ENCODE measurements at places on chromosomes 2 and 18.
A peak's percentile ranks its signal among the peaks of the same experiment; 100 is the strongest.

DNA sequence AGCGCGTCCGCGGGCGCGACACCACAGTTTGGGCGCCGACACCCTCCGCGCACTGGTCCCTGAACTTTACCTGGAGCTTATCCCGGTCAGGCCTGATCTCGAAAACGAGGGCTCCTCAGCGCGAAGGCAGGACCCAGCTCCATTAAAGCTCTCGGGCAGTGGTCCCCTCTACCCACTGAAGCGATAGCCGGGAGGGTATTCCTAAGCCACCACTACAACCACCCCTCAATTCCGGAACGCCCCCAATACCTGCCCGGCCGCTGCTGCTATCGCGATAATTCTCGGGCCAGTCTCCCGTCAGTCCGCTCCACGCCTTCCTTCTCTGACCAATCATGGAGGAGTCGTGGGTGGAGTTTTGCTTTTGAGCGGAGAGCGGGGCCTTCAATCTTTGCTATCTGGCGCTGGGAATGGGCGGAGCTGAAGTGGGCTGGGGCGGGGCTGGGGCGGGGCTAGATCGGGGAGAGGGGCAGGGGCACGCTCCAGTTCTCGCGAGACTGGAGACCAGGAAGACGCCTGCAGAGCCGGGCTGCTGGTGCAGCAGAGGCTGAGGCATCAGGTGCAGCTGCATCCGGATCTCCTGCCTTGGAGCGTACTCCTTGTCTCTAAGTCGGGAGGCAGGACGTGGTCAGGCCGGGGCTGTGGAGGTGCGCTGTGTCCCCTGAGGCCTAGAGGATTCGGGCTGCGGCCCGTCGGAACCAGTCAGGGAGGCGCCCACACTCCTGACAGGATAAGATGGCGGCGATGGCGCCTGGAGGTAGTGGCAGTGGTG, at the start of the genes PIGN and RELCH:
Gene PIGN (minus strand): TSS at position 283 of the 769 bp plus-strand sequence. CDS start 25,703 bp downstream, outside the sequence.
Gene RELCH (plus strand): TSS at position 482 of the 769 bp plus-strand sequence. CDS start 251 bp downstream, at position 733.
- DNase-seq, result peak; percentile 99

GRCh38 chr2:122433123-122433754, 677.8 kb downstream of the TSN start:
- DNase-seq, result no peak

- no peak for DNase-seq
These were observed 15.3 kb downstream of the SH3RF3 start for GRCh38 chr2:109144271-109144670.

- no peak for DNase-seq
These were observed at the start of gene TUBA3D for GRCh38 chr2:131475831-131476230. TUBA3D (plus strand) TSS chr2:131476119; CDS start chr2:131476200, 81 bp downstream.

DNA sequence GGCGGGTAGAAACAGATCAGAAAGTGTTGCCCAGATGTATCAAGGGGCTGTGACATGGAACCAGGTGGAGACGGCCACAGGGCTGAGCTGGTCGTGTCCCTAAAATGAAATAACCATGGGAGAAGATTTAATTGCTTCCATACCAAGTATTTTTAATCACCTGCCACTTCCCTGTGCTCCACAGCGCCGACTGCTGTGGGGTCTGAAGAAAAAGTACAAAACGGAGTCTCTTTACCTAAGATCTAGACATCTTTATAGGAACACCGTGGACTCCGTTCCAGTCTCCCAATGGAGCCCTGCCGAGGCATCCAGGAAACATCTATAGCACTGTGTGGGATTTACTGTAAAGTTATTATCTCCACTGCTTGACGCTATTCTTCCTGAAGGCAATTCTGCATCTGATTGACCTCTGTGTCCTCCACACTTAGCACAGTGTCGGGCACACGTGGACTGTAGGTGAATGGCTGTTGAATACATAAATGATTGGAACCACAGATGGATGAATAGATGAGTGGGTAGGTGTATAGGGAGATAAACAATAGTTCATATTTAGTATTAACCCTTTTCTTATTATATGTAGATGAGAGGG, 21.6 kb upstream of the GYPC start:
- DNase-seq, result peak; percentile 12

Data from EL (cell line).